ENCODE measurements at places on chromosomes 1 and 21.

GRCh38 chr1:192530254-192530653 lies 45.3 kb upstream of the RGS1 start:
- DNase-seq, result peak; percentile 47

- peak; percentile 53 for DNase-seq
Observed at GRCh38 chr1:31765041-31765467, 914 bp upstream of the ADGRB2 start.

GRCh38 chr21:15617964-15618363 lies 111.8 kb upstream of the USP25 start:
- DNase-seq, result no peak

DNA sequence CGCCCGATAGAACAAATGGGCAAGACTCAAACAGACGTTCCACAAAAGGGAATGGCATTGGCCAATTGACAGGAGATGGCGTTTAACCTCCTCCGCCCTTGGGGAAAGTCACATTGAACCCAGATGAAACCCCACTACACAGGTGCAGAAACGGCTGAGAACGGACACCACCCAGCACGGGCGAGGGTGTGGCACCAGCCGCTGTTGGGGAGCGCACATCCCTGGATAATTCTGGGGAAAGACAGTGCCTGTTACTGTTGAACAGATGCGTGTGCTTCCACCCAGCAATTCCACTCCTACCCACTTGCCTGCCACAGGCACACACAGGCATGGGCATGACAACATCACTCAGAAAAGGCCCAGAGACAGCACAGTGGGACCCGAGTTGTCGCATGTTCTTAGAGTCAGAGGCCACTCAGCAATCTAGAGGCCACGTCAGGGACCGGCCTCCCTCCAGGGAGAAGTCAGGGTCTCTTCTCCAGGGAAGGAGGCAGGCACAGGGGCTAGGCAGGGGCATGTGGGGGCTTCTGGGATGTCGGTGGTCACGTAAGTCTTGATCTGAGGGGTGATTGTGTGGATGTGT lies 15.2 kb downstream of the PRXL2B start:
- DNase-seq, result no peak

- DNase-seq, result peak; percentile 11
Observed at GRCh38 chr1:155729031-155729898, 40.4 kb downstream of the DAP3 start.
